ENCODE measurements at places on chromosomes 6 and 20.

GRCh38 chr20:25043499-25044260 lies 14.3 kb downstream of the ACSS1 start:
- no peak for DNase-seq

- no peak for DNase-seq
These were observed 33.0 kb downstream of the CHRNA4 start for GRCh38 chr20:63328026-63328700.

DNA sequence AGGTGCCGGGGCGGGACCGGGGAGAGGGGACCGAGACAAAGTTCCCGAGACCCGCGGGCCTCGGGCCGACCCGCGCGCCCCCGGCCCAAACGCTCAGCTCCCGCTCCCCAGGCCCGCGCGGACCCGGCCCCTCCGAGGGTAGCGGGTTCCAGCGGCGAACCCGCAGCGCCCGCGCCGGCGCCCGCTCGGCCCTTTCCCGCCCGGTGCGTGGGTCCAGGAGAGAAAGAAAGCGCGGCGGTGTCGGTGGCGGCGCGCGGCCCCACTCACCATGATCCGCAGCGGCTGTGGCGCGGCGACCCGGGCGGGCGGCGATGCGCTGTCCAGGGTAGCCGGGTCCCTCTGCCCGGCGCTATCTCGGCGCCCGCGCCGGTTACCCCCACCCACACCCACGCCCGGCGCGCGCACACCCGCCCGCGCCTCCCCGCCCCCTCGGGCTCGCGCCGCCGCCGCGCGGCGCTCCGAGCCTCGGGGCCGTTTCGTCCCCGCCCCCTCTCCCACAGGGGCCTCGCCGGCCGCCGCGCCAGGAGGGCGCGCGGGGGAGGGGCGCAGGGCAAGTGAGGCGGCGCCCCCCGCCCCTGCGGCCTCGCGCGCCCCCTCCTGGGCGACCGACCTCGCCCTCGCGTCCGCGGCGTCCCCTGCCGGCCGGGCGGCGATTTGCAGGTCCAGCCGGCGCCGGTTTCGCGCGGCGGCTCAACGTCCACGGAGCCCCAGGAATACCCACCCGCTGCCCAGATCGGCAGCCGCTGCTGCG lies at the start of gene ELOVL2:
TSS of gene ELOVL2 (minus strand) at position 345 of the 751 bp plus-strand sequence. CDS start at position 270, 75 bp downstream.
- DNase-seq: no peak

GRCh38 chr6:39855356-39855995 lies 63.3 kb downstream of the DAAM2 start:
- DNase-seq: no peak

Data from activated naive CD4-positive, alpha-beta T cell (primary cell).